ENCODE measurements at places on chromosomes 3 and 15.

- DNase-seq: no peak
These were observed 40.1 kb downstream of the GPR149 start for GRCh38 chr3:154389861-154390260.

GRCh38 chr3:193572426-193572908, 17.8 kb upstream of the ATP13A4 start:
- DNase-seq: peak; percentile 50

- DNase-seq: no peak
These were observed 19.8 kb upstream of the TM4SF4 start for GRCh38 chr3:149454746-149455145.

DNA sequence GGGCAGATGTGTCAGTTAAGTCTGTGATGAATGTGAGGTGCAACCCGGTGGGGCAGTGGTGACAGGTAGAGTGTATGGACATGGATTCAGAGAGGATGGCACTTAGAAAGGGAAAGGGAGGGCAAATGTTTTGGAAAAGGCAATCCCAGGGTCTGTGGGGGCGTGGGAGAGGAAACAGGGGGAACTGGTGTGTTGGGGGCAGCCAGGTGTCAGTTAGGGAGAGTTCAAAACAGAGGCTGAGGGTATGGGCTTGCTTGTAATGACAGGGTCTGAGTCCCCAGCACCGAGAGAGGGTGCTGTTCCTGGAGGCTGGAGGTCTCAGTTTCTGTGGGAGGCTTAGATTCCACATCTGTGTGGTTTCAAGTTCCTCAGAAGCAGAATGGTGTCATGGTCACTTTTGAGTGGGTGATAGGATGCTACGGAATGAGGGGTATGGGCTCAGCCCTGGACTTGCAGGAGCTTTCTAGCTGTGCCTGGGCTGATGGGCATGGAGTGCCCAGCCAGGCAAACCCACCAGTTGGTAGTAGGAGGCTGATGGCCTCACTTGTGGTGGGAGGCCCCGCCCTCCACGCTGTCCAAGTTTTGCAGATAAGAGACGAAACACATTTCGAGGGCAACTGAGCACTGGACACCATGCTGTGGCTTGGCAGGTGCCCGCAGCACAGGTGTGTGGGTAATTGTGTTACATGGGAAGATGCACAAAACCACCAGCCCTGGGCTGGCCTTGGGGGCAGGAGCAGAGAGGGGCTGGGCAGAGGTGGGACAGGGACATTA, 209.4 kb downstream of the RPLP1 start:
- DNase-seq: no peak

GRCh38 chr3:197297002-197297401, 1.4 kb downstream of the DLG1 start:
- DNase-seq: no peak

DNA sequence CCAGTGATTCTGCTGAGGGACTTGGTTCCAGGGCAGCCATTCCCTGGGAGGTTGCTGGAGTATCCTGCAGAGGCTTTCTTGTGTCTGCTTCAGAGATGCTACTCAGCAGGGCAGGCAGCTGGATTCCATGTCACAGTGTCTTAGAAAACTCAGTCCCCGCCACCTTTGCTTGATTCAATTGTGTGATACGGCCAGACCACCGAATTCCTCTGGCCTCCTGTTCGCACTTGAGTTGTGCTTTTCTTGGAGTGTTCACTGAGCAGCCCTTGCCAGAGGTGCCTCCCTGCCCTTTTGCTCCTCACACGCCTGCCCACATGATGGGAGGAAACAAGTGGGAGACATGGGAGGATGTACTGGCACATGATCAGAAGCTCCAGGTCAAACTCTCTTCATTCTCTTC, 19.6 kb upstream of the SHC4 start:
- no peak for DNase-seq

GRCh38 chr15:69852916-69853315, 244.8 kb downstream of the TLE3 start:
- no peak for DNase-seq

DNA sequence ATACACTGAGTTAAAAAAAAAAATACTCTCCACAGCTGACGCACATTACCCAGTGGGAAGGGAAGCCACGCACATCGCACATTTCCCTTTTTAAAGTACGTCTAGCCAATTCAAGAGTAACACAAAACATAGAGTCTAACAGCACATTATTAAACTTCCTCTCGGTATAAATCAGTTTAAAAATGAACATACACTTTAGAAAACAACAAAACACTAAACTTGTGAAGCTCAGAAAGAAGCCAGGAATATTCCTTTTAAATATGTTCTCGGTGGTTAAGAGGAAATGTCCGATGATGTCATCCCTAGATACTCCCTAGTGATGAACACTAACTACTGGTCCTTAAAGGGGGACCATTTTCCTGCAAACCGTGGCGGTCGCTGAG, 721 bp downstream of the MYEF2 start:
- DNase-seq: no peak

GRCh38 chr3:72123908-72124441, 339.0 kb upstream of the PROK2 start:
- no peak for DNase-seq

GRCh38 chr3:149277331-149277813, 55.7 kb upstream of the CP start:
- peak; percentile 33 for DNase-seq

DNA sequence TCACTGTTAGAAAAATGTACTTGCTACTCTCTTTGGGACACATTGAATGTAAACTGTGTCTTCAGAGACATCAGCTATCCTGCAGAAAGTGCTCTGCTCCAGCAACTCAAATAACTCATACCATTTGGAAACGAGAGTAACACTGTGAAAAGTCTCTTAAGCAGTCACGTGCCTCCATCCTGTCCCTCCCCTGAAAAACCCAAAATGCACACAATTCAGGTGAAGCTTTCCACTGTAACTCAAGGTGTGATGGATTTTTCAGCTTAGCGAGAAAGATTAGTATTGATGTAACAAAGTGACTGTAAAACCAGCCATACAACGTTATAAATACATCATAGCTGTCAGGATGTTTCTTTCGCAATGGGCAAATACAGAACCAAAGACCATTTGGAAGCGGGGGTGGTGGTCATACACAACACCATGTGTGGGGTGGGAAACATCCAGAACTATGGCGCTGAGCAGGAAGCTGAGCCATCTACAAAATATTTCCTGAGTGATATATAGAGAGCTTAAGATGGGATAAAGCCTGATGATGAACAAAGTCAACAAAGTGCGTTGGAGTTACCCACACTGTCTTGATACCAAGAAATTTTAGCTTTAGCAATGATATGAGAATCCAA, 332.3 kb downstream of the FOXP1 start:
- DNase-seq: no peak

DNA sequence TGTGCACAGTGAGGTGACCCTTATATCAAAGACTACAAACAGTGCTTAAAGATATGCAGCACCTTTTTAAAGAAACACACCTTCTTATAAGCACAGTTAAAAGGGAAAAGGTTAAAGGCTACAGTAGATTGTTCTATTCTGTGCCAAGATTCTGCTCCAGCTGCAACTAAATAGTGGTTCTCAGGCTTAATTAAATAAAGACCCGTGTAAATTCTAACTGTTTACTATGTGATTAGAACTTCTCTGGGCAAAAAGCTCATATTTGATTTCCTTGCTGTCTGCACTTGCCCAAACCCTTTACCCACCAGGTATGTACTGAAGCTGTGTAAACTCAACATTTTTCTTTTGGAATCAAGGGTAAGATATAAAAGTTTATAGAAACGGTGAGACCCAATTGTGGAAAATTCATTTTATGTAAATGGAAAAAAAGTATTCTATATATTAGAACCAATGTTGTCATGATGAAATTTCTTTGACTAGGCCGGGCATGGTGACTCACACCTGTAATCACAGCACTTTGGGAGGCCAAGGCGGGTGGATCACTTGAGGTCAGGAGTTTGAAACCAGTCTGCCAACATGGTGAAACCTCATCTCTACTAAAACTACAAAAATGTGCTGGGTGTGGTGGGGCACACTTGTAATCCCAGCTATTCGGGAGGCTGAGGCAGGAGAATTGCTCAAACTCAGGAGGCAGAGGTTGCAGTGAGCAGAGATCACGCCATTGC, 230.6 kb downstream of the MECOM start:
- no peak for DNase-seq

DNA sequence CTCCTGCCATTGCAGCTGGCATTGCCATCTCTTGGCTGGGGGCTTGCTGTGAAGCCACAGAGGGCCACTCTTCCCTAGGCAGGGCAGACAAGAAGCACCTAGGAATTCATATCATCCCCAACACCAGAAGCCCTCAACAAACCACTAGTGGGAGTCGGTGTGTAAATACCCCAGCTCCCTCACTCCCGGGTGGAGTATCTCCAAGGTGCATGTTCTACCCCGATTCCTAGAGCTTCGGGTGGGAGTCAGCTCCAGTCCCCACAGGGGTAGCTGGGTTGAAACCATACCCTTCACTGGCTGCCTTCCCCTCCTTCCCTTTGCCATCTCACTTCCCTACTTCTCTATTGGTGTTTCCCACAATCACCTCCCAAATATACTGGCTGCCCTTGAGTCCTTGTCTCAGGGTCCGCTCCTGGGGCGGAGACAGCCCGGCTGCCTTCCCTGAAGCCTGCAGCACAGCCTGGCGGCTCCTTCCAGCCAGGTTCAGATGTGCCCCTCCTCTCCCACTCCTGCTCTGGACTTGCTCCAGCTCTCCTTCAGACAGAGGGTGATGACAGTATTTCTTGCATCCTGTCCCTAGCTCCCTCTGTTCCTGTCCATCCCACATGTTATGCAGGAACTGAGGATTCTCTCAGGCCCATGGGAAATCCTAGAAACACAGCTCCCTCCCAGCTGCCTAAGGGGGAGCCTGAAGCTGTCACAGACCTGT, 33.3 kb downstream of the FAM3D start:
- no peak for DNase-seq

DNA sequence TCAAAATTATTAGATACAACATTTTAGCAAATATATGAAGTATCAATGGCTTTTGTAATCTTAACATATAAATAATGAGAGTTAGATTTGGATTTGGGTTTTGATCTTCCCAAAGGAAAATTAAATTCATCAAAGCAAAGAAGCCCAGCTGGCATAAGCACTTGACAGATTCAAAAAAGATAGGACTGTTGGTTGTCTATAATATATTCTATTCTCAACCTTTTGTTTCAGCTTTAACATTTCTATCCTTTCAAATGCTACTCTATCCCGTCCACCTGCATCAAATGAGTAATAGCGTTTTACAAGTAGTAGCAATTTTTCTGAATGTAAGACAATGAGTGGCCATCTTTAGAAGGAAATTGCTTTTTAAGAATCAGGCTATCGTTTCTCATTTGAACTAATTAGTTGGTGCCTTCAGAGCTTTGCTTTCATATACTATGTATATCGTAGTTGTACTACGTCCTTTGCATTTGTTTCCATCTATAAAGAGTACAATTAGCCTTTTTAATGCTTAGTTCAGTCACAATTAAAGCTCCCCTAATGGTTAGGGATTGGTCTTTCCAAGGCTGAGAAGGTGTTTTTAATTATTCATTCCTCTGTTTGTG, 278.0 kb downstream of the UBE2E2 start:
- DNase-seq: no peak

GRCh38 chr3:13108861-13109260, 35.6 kb upstream of the IQSEC1 start:
- DNase-seq: no peak

Data from foreskin melanocyte (primary cell).